ENCODE measurements at places on chromosomes 7 and 10.
A peak's percentile ranks its signal among the peaks of the same experiment; 100 is the strongest.

- no peak for DNase-seq
Observed at GRCh38 chr10:128739930-128740329, 613.7 kb upstream of the MKI67 start.

GRCh38 chr10:110317866-110318850 lies 13.4 kb upstream of the SMNDC1 start:
- DNase-seq: no peak

GRCh38 chr10:49349390-49349789 lies 46.5 kb downstream of the DRGX start:
- DNase-seq: no peak

DNA sequence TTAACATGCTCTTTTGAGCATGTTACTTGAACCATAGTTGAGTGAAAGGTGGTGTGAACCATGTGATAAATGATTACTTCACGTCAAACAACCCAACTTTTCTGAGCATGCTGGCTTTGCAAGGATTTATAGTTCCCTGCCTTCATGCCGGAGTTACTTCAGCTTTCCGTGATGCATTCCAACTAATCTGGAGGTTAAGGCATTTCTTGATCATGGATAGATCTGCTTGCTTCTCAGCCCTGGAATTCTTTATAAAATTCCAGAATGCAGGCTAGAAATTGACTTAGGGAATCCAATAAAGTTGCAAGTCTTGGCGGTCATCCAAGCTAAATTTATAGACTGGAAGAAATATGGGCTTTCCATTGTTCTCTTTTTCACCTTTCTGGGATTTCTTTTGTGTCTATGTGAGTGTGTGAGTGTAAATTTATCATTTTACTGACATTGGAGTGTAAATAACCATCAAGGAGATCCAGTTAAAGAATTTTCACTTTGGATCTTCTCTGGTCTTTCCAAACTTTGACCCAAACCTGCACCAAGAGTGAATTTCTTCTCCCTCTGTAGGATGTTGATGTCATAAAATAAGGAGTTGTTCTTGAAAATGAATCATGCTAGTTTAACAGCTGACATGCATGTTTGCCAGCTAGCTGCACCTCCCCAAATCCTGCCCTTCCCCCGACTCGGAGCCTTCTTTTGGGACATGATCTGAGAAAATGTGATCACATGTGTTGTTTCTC lies 289.0 kb downstream of the TWIST1 start:
- DNase-seq: no peak

DNA sequence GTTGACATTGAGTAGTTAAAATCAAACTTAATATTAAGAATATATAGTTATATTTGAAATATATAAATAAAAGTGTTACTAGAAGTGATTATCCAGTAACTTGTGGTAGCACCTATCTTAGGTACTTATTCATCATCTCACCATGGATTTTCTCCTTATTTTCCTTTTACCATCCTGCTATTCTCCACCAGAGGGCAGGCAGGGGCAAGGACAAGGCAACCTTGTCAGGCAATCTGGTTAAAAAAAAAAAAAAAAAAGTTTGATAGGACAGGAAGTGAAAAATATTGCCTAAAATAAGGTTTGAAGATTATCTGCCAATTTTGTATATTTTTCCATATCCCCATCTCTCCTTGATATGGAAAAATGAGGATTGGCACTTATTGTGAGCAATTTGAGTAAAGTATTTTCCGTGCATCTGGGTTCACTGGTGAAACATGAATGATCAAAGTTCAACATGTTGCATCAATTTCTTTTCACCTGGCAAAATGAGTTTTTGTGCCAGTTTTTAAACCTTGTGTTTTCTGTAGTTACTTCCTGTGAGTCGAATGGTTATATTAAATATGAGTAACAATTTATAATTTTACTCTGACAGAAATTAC lies 256.7 kb downstream of the AGMO start:
- peak; percentile 24 for DNase-seq

- DNase-seq: no peak
Observed at GRCh38 chr7:15279640-15280039, 282.2 kb downstream of the AGMO start.

GRCh38 chr10:70331486-70332268 lies 47.9 kb upstream of the NPFFR1 start:
- DNase-seq: peak; percentile 47

DNA sequence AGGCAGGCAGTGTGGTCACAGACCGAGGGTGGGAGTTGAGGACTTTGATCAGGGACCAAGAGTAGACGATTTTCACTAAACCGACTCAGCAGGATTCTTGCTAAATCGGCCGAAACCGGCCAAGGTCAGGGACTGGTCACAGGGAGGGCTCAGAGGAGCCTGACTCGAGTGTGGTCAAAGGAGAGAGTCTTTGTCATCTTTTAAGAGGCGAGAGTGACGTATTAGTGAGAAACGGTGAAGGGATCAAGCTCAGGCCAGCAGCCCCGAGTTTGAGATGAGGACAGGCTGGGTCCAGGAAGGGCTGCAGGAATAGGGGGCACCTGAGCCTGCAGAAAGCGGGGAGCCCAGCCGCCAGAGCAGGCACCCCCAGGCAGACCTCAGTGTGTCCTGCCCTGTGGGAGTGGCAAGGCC lies 41.6 kb upstream of the FAM20C start:
- peak; percentile 79 for DNase-seq

DNA sequence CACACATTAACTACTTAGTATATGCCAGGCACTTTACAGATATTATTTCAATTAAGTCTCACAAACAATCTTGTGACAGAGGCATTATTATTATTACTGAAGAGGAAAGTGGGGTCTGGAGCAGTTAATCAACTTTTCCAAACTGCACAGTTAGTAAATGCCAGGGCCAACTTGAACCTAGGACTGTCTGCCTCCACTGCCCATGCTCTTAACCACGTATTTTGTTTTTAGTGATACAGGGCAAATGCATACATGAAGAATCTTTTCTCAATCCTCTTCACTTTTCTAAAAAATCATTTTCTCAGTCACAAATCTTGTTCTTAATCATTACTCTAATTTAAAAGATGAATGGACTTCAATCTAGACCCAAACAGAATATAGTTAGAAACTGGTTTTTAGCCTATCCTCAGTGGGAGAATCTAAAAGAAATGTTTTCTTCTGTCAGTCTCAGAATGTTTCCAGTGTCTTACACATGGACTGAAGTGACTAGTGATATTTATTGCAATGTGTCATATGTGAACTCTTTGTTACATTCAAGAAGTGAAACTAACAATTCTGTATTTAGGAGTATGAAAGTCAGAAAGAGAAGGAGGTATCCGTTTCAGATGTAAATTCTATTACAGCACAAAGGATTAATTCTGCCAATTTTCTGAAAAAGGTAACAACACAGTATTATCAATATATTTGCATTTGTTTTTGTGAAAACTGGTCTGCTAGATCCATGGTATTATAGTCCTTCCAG lies 55.5 kb upstream of the CCNJ start:
- no peak for DNase-seq

- no peak for DNase-seq
Observed at GRCh38 chr7:129341816-129342806, 92.1 kb upstream of the STRIP2 start.

- no peak for DNase-seq
Observed at GRCh38 chr10:17644485-17644943, 563 bp downstream of the STAM start.

- DNase-seq: no peak
Observed at GRCh38 chr10:28710202-28710886, 33.0 kb downstream of the BAMBI start.

DNA sequence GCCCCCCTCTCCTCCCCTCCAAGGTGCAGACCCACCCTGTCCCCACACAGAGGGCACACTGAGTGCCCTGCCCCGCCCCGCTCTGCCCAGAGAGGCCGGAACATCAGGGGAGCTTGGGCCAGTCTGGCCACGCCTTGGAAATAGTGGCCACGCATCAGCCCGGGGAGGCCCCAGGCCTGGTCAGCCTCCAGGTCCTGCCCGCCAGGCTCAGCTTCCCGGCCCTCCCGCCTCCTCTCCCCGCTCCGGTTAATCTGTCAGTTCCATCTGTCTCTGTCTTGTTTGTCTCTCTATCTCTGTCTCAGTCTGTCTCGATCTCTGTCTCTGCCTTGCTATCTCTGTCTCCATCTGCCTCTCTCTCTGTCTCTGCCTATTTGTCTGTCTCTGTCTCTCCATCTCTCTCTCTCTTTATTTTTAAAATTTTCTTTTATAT lies 28.9 kb upstream of the TNRC18 start:
- no peak for DNase-seq

DNA sequence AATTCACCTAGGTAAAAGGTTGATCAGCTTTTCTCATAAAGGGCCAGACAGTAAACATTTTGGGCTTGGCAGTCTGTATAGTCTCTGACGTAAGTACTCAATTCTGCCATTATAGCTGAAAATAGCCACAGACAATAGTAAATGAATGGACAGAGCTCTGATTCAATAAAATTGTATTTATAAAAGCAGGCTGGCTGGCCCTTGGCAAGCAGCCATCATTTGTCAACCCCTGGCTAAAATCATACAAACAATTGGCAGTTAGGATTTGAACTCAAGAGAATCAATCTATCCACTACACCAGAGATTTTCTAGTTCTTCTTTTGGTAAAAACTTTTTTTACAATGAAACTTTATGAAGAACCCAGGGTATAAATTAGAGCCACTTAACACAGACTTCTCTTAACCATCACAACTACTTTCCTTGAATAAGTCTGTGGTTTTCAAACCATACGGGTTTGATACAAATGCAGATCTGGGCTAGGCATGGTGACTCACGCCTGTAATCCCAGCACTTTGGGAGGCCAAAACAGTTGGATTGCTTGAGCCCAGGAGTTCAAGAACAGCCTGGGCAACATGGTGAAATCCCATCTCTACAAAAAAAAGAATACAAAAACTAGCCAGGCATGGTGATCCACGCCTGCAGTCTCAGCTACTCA lies 124.5 kb downstream of the SLC16A9 start:
- no peak for DNase-seq

- DNase-seq: no peak
Observed at GRCh38 chr7:108592646-108593201, 23.1 kb downstream of the DNAJB9 start.

- no peak for DNase-seq
Observed at GRCh38 chr10:48322017-48322416, 15.5 kb downstream of the MAPK8 start.

DNA sequence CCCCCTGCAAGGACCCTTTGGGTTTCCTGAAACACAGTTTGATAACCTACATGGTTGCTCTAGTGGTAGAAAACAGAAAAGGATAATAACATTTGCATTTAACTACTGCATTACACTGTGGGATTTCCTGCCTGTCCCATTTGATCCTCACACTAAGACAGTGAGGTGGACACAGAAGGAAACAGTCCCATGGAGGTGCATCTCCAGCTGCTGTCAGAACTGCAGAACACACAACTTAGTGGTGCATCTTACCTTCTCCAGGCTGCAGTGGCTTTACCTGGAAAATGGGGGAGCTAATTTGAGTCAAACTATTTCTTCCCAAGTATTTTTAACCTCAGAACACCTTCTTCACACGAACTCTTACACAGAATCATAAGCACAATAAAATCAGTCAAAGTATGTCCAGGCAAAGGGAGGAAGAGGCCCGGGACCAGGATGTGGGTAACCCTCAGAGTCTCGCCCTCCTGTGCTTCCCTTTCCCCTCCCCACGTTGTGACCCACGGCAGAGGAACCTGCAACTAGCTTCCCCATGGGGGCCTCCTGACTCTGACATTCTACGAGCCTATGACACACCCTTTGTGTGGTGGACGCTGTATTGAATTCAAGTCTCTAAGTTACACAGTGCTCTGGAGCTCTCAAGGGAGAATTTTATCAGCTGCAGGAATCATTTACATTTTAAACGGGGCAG lies 33.7 kb downstream of the SCRN1 start:
- no peak for DNase-seq

GRCh38 chr7:41121228-41121627 lies 581.7 kb downstream of the INHBA start:
- no peak for DNase-seq

Data from left kidney (tissue), 8 donors.